ENCODE measurements at places on chromosomes 4 and X. TPM values are rescaled to one million over a fixed set of nuclear protein-coding genes. Genes with fewer than 3 reads are reported as not detected.

Gene SMIM20
- 50.4 TPM for total RNA-seq

- DNase-seq: peak; percentile 1
These were observed 59.3 kb downstream of the ZNF674 start for GRCh38 chrX:46485897-46486296.

GRCh38 chr4:46277165-46277951 lies 112.6 kb downstream of the GABRA2 start:
- DNase-seq: no peak

DNA sequence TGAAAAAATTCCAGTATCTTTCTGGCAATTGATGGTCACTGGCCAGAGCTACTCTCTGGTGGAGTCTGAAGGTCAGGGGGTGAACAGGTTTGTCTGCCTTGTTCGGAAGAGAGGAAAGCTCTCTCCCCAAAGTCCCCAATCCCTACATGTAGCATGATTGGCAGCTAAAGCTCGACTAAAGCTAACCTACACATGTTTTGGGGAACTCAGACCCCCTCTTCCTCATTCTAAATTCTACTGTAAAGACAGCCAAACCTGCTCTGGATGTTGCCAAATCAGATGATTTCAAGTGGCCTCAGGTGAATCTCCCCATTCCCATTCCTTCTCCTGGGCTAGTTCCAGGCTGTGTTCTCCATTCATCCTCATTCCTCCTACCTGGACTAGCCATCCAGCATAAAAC lies 84.1 kb downstream of the MSN start:
- DNase-seq: no peak

- no peak for DNase-seq
These were observed 32.2 kb upstream of the MAGEA10 start for GRCh38 chrX:152170621-152171020.

DNA sequence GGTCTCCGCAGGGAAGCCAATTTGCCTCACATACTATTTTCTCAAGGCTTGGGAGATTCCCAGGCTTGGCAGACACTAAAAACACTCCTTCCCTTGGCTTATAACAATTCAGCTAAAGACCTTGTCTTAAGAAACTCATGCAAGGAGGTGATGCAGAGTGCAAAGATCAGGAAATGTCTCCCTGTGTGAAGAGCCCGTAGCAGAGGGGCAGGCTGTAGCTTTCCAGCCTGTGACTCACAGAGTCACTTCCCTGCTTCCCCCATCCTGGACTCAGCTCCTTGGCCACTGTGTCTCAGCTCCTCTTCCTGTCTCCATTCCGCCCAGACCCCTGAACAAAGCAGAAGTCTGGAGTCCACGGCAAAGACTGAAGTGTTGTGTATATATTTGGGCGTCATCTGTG lies 56.1 kb downstream of the KDR start:
- no peak for DNase-seq
